ENCODE measurements at places on chromosomes 2 and 18. TPM values are rescaled to one million over a fixed set of nuclear protein-coding genes. Genes with fewer than 3 reads are reported as not detected.

LOXHD1 gene
- total RNA-seq: not detected

PFN4 gene
- total RNA-seq: 0.43 TPM

KCNE4 gene
- total RNA-seq: 0.14 TPM

RTP5 gene
- total RNA-seq: not detected

CROCC2 gene
- total RNA-seq: not detected

SP100 gene
- total RNA-seq: 19.1 TPM

PROM2 gene
- 101 TPM for total RNA-seq

FARSB gene
- total RNA-seq: 22.6 TPM

CTAGE1 gene
- total RNA-seq: not detected

RASGRP3 gene
- under 0.01 TPM for total RNA-seq

GLS gene
- 137 TPM for total RNA-seq

FOXD4L1 gene
- total RNA-seq: under 0.01 TPM

POTEJ gene
- not detected for total RNA-seq

MRO gene
- total RNA-seq: not detected

OXER1 gene
- not detected for total RNA-seq

ATOH8 gene
- not detected for total RNA-seq

NR4A2 gene
- 0.57 TPM for total RNA-seq

ST8SIA5 gene
- not detected for total RNA-seq

MC5R gene
- total RNA-seq: not detected

DNAJB2 gene
- 39.0 TPM for total RNA-seq

COL4A4 gene
- 0.43 TPM for total RNA-seq

TFPI gene
- total RNA-seq: 1.0 TPM

CAPN14 gene
- total RNA-seq: 1.4 TPM

DUSP2 gene
- 13.0 TPM for total RNA-seq

NEUROD1 gene
- not detected for total RNA-seq

DAPL1 gene
- total RNA-seq: not detected

SLC4A5 gene
- under 0.01 TPM for total RNA-seq

CHCHD5 gene
- 10.6 TPM for total RNA-seq

CYTIP gene
- not detected for total RNA-seq

ADRA2B gene
- total RNA-seq: under 0.01 TPM

ST3GAL5 gene
- 2.4 TPM for total RNA-seq

OSBPL6 gene
- 13.7 TPM for total RNA-seq

FAP gene
- total RNA-seq: 1.7 TPM

DPP10 gene
- total RNA-seq: not detected

TXNL4A gene
- 34.9 TPM for total RNA-seq

Measured in nasal cavity respiratory epithelium epithelial cell of viscerocranial mucosa (primary cell).